ENCODE measurements at places on chromosomes 12 and 14. TPM values are rescaled to one million over a fixed set of nuclear protein-coding genes. Genes with fewer than 3 reads are reported as not detected.

GRCh38 chr14:66377574-66377973 is 108.6 kb upstream of the CCDC196 start:
- H3K4me3 ChIP-seq: no peak overlapping the region
- H3K27ac ChIP-seq: no peak overlapping the region
- no peaks in the 10 kb centered on the region for H3K27me3 ChIP-seq
- H3K4me1 ChIP-seq: no peaks in the 10 kb centered on the region
- no peak for DNase-seq

DNA sequence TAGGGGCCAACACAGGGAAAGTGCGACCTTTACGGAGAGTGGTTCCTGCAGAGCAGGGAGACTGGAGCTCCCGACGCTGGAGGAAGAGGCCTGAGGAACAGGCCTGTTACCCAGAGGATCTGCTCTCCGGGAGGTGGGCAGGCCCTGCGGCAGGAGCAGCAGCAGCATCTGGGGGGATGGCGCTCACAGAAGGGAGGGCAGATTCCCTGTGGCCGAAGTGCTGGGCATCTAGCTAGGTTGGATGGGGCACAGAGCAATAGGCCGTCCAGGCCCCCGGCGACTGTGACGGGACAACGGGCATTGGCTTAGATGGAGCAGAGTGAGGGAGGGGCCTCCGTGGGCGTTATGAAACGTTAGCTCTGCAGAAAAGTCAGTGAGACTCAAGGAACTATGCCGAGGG is 135.6 kb downstream of the PIWIL1 start:
- no peaks in the 10 kb centered on the region for H3K27me3 ChIP-seq
- DNase-seq: no peak
- H3K4me1 ChIP-seq: no peaks in the 10 kb centered on the region
- H3K4me3 ChIP-seq: no peak overlapping the region
- no peak overlapping the region for H3K27ac ChIP-seq

DNA sequence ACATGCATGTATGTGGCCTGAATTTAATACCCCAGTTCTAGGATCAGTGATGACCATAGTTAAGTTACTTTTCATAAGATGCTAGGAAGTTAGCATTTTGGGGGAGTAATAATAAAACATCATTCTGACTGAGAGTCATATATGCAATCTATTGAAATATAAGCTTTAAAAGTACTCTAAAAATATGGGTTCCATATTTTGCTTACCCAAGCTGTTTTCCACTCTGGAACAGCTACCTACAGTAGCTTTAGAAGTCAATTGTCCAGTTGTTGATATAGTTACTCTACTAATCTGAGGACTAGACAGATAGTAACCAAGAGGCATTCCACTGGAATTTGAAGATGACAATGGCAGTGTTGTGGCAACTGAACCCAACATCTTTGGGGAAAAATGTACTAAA is 4.0 kb downstream of the LMNTD1 start:
- H3K27me3 ChIP-seq: no peaks in the 10 kb centered on the region
- H3K36me3 ChIP-seq: no peaks in the 10 kb centered on the region
- DNase-seq: no peak
- H3K4me1 ChIP-seq: no peaks in the 10 kb centered on the region

- peaks cover 22% of the 10 kb centered on the region for H3K4me1 ChIP-seq
- peak overlapping the region; percentile 73 for H3K4me3 ChIP-seq
- DNase-seq: peak; percentile 87
- no peaks in the 10 kb centered on the region for H3K36me3 ChIP-seq
Observed at GRCh38 chr14:50944647-50945413, 547 bp upstream of the PYGL start.

B4GALNT1 gene
- total RNA-seq: 1.0 TPM

SPTB gene
- 0.23 TPM for total RNA-seq

Data from right lobe of liver (tissue), 6 donors.